BJ (cell line): ENCODE measurements at places on chromosomes 2 and 18.

- DNase-seq = no peak
These were observed 154.3 kb downstream of the SETBP1 start for GRCh38 chr18:44834867-44835469.

DNA sequence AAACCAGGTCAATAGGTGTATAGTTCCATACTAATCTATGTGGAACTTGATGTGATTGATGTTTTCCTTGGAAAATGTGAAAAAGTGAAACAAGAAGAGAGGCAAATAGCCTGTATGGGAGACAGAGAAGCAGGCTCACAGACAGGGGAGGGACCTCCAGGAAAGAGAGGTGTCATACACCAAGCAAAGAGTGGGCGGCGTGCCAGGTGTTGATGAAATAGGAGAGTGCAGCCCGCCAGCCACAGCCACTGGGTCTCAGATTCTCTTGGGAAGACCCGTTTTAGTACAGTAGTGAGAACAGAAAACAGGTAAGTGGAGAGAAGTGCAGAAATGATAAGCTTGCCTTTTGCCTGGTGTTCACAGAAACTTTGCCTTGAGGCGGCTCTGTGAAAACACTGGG lies 301.9 kb downstream of the ZNF407 start:
- no peak for DNase-seq

GRCh38 chr2:195595825-195596224 lies 61.2 kb upstream of the SLC39A10 start:
- DNase-seq = no peak

DNA sequence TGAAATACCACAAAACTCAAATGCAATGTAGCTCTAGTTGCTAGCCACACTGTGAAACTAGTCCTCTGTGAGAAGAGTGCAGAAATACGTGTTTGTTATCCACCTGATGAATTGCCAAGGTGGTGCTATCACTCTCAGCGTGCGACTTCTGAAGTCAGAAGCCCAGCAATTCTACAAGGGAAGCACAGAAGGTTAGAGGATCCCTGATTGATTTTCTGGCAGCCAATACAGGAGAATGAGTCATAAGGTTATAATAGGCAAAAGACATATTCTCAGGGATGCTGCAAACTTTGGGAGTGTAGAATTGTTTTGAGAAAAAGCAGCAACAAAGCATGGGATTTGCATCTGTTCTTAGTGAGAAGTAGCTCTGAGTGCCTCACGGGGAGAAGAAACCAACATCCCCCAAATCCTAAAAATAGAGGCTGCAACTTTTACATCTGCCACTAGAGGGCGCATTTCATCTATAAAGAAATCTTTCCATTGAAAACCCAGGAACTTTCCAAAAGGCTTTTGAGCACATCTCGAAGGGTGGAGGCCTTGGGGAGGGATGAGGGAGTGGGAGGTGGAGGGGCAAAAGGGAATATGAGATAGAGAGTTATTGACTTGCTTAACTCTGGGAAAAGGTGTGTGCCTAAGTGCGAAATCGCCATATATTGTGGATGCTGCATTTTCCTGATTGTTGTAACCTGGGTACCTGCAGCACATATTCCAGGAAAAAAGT lies 78.0 kb downstream of the TMEM182 start:
- DNase-seq = no peak

GRCh38 chr2:148901142-148901541 lies 26.1 kb downstream of the KIF5C start:
- no peak for DNase-seq

- DNase-seq = no peak
These were observed 22.5 kb downstream of the CAVIN2 start for GRCh38 chr2:191824398-191824797.

- DNase-seq = no peak
These were observed 1436.4 kb downstream of the SUCLG1 start for GRCh38 chr2:83022631-83023210.

DNA sequence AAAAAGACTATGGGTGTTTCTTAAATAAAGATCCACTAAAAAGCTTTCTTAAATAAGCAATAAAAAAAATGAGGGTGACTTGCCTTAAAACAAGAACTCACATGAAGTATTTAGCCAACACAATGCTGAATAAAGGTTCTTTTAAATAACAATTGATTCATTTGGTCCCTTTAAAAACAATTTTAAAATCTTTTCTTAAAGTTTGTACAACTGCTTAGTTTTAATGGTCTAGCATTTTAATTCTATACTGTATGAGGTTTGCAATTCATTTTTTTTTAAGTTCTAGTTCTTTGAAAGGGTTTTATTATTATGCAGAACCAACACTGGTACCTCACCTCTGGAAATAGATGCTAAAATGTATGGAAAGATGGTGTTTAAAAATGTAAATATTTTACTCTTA lies 1017.5 kb downstream of the LRP1B start:
- DNase-seq = no peak

DNA sequence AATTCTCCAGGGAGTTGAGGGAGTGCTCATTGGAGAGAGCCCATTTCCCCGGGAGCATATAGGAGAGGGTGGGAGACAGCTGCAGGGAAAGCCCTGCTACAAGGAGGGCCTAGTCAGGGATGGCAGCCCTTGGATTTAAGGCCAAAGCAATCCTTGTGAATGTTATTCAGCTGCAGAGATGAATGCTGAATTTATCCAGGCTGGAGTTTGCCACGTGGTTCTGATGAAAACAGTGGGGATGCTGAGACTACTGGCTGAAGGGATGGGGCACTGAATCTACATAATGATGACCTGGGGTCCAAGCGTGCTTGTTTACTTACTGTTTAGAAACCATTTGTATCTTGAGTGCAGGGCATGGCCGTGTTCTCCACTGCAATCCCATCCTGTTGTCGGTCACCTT lies 35.6 kb upstream of the RNF149 start:
- no peak for DNase-seq

DNA sequence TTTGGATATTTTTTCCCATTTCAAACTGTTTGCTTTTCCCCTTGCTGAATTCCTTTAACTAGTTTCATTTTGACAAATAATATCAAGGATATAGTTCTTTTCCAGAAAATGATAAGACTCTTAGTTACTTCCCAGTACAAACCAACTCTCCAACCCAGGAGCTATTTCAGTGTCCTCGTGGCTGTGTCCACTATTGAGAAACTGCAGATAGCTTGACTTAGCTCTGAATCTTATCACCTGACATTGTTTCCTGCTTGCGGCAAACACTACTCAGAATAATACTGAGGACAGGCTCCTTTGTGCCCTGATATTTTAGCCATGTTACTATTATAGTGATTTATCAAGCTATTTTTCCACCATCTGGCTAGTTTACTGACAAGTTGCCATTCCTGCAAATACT lies 74.6 kb downstream of the KLF7 start:
- DNase-seq = no peak
